ENCODE measurements at places on chromosomes 5 and 9. TPM values are rescaled to one million over a fixed set of nuclear protein-coding genes. Genes with fewer than 3 reads are reported as not detected.

Gene DMRTA1
- total RNA-seq: 0.73 TPM

Gene SARDH
- total RNA-seq: 0.10 TPM

Gene ITK
- 0.13 TPM for total RNA-seq

Gene PCDHGA5
- 0.15 TPM for total RNA-seq

Gene GABRA6
- not detected for total RNA-seq

Gene CAMK4
- total RNA-seq: 0.11 TPM

Gene EDIL3
- total RNA-seq: 0.21 TPM

Gene OR1J2
- total RNA-seq: not detected

Gene CD14
- total RNA-seq: 5.3 TPM

Gene NUTM2G
- not detected for total RNA-seq

Gene ASPN
- not detected for total RNA-seq

Gene BNC2
- total RNA-seq: 4.1 TPM

Measured in A549 treated with CORT108297 at 1 μM for 4 hours (cell line).